Fibroblast of skin of scalp (primary cell): ENCODE measurements at places on chromosomes 1 and 21.

- no peak for DNase-seq
Observed at GRCh38 chr1:243316366-243316989, 60.6 kb downstream of the SDCCAG8 start.

- no peak for DNase-seq
Observed at GRCh38 chr21:24197132-24197643, 1410.1 kb downstream of the MRPL39 start.

- no peak for DNase-seq
Observed at GRCh38 chr1:27864264-27864895, 8.0 kb upstream of the THEMIS2 start.

DNA sequence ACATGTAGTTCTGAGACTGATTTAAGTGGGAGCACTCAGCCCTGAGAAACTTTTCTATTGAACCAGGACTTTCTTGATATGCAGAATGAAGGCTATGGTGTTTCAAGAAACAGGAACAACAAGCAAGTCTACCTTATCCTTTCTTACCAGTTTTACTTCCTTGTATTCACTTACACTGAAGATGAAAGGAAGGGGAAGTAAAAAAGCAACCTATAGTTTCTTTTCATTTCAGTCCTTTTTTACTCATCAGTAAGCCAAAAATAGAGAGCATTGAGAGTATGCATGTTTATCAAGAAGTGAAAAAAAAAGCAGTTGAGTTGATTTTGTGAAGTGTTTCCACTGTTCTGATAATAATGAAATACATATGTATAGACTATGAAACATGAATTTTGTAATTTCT lies 1010.3 kb downstream of the AMY1C start:
- no peak for DNase-seq

DNA sequence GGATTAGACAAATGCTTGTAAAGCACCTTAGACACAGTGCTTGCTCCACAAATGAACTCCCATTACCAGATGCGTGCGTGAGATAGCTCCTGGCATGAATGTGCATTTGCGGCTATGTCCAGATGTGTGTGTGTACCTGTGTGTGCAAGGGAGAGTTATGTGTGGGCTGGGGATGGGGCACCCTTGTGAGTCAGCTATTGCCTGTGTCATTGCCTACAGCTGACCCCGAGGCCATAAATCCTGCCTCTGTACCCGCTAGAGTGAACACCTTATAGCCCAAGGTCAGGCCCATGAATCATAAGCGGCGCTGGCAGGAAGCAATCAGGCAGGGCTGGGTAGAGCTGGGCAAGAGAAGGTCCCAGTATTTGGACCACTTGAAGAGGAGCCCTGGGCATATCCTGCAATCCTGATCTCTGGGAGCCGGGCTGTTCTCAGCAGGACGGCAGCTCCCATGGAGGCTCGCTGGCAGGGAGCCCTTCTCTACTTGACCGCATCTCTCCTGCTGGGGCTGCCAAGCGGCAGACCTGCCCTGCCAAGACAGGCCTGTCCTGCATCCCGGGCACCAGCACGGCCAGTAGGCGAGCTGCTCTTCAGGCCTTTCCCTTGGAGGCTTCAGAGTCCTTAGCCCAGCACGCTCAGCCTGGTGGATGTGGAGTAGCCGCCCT lies 86.4 kb downstream of the TMEM53 start:
- no peak for DNase-seq

GRCh38 chr1:248759644-248760043 lies 4.1 kb upstream of the LYPD8 start:
- DNase-seq, result no peak

DNA sequence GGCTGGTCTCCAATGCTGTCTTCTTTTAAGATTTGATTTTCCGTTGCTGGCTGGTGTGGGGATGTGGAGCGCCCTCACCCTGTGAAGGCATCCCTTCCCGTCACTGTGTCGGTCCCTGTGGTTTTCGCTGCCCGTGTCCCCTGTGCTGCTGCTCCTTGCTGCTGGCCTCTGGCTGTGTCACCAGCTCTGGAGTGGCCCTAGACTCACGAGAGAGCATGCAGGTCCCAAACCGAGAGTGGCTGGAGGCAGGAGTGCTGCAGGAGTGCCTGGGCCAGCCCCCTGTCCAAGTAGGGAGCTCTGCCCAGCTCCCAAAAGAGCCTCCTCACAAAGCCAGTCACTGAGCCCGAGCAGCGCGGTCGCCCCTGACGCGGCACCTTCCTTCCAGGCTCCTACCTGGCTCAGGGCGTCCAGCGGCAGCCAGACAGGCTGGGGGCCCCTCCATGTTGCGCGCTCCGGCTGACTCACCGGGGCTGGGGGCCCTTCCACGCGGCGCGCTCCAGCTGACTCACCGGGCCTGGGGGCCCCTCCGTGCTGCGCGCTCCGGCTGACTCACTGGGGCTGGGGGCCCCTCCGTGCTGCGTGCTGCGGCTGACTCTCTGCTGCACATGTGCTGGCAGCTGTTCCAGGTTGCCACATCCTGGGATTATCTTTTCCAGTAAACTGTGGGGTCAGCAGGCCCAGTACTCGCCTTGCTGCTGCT lies 106.7 kb upstream of the COL6A1 start:
- DNase-seq, result peak; percentile 96

DNA sequence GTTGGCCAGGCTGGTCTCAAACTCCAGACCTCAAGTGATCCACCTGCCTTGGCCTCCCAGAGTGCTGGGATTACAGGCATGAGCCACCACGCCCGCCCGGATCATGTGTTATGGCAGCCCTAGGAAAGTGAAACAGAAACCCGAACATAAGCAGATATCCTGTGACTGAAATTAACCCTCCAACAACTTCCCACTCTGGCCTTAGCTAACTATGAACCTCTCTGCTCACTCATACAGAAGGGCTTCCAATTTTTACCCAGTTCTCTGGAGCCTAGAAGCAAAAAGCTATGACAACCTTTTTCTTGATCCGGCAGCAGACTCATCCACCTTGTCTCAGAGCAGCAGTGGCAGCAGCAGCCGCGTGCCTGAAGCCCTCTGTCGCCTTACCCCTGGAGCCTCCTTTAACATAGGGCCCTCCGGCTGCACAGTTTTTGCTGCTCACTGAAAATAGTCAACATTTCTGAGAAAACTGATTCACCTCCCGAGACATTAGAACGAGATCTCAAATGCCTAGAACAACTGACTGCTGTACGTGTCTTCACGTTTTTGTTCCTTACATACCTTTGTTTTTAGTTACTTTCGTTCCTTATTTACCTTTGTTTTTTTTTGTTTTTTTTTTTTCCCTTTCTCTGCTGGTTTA lies 9.3 kb downstream of the CBR1 start:
- DNase-seq, result no peak

DNA sequence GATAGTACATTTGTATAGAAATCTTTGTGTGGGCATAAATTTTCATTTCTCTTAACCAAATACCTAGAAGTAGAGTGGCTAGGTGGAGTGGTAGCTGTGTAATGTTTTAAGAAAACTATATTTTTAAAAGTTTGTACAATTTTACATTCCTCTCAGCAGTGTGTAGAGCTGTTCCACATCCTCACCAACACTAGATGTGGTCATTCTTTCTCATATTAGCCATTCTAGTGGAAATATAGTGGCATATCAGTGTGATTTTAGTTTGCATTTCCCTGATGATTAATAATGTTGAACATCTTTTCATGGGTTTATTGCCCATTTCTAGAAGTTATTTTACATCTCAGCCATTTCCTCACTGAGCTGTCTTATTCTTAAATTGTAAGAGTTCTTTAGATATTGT lies 65.5 kb downstream of the ITSN1 start:
- no peak for DNase-seq

DNA sequence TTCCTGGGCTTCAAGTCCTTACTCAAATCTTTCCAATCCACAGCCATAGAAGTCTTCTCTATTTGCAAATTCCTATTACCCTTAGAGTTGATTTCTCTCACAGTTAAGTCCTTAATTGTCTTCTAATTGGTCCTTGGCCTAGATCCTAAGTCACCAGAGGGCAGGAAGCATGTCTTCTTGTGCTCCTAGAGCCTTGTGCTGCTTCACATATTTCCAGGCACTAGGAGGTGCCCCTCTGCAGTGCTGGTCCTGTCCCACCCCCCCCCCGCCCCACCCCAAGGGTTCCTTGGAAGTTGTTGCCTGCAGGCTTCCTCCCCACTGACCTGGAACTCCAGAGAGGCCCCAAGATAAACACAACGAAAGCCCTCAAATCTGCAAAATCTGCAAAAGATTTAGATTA lies 28.1 kb upstream of the TARBP1 start:
- DNase-seq, result no peak

DNA sequence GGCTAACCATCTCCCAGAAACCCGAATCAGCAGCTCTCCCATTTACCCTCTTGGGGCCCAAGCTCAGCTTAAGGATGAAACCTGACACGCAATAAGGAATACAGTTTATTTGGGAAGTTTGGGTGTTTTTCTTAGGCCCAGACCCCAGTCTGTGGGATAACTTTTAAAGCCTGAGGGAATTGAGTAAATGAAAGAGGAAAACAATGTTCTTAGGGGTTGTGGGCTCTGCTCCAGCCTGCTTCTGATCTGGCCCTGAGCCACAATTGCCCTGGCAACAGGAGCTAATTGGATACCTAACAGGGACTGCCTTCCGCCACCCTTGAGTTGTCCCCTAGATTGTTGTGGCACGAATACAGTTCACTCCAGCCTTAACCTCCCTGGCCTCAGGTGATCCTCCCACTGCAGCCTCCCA lies 20.1 kb downstream of the DYRK3 start:
- DNase-seq, result no peak

DNA sequence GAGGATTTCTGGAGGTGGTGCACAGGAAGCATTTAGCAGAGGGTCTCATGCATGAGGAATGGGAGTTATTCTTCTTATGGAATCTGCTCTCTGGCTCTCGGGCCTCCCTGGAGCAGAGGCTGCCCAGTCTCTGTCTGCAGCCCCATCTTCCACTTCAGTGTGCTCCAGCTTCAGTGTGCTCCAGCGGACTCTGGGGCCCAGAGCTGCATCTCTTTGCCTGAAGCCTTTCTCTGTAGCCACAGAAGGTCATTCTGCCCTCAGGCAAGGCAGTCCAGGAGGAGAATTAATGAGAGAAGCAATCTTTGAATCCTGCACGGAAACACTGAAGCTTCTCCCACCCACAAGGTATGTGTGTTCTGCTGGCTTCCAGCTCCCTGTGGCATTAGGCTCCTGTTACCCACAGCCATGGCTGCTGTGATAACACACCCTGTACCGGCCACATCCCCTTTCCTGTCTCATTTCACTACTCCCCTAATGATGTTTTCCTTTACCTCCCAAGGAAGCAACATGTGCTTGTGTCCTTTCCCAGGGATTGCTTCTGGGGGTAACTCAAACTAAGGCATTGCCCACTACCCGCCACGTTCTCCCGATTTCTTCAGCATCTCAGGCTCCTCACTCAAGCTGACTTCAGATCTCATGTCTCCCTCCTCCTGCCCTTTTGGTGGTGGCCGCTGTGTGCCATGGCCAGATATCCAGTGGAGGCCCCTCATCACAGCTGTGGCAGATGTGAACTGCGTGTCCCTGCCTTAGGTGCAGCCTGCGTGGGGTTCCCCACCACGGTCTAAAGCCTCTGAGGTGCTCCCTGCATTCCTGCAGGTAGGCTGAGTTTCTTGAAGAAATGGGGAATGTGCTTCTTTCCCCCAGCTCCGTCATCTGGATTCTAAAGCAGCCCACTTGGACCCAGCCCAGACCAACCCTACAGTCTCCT lies 181.2 kb upstream of the GALNT2 start:
- DNase-seq, result no peak

DNA sequence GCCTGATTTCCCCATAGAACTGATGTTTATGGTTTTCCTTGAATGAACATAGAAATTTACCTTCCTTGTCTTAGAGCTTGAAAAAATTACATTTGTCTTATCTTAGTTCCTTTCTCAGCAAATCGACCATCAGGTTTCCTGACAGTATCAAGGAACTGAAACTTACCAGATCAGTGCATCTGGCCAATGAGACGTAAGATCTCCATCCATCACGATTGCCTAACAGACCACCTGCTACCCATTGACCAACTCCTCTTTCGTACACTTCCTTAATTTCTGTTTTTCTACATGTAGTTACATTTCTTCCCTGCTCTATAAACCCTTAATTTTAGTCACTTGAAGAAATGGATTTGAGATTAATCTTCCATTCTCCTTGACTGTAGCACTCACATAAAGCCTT lies 57.4 kb upstream of the TMPRSS15 start:
- DNase-seq, result no peak

DNA sequence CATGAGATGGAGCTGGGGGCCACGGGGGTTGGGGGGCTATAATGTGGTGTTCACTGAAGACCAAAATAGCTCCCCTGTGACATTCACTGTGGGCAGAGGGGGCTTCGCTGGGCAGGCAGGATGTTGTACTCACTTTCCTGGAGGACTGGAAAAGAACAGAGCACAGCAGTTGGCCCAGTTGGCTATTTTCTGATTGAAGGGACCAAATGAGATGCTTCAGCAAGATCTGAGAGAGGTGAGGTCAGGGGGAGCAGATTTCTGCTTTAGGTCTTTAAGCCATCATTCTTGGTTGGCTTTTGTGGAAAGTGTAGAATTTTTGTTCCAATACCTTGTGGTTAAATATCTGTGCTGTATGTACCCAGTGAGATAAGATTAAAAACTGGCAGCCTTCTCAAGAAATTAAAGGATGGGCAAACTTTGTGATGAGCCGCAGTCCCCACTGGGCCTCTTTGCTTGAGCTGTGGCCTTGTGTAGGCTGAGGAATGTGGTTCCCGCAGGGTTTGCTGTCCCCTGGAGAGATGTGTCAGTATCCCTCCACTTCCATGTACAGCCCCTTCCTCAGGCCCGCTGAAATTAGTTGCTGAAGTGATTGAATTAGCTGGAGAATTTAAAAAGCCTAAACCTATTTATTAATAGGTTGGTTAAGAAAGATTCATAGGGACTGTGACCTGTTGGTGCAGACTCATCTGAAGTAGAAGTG lies 80.7 kb downstream of the ATP5PO start:
- peak; percentile 46 for DNase-seq

DNA sequence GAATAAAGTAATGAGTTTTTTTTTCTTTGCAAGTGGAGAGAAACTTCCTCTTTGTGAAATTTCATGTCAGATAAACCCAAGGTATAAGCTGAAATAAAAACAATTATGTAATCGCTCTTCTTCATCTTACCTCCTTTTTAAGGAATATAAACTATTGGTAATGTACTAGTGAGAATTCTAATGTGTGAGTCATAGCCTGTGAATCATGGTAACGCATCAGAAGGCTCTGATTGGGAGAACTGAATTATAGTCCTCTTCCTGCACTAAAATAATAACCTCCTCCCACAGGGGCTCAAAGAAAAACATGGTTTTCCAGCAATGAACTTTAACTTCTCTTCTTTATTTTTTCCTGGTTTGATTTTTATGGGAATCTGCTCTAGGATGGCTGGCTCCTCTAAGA lies 57.1 kb upstream of the COX20 start:
- DNase-seq, result peak; percentile 79

DNA sequence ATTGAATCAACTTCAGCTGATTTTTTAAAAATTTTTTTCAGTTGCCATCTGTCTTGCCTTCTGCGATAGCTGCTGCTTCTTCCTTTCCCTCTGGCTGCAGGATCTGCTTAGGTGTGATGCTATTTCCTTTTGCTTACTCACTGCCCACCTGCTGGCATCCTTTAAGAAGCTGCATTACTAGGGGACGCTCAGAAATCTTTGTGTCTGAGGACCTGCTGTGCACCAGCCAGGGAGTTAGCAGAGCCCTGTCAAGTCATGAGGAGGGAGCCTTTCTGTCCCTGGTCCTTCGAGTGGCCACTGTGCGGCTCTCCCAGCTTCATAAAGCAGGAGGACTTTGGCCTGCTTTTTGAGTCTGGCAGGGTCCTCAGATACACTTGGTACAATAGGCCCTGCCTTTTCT lies 327.8 kb downstream of the USH2A start:
- DNase-seq, result no peak
